ENCODE measurements at places on chromosomes 1 and 21. TPM values are rescaled to one million over a fixed set of nuclear protein-coding genes. Genes with fewer than 3 reads are reported as not detected.

AMPD1 gene
- total RNA-seq: not detected

PTPN14 gene
- 16.5 TPM for total RNA-seq

OR2M3 gene
- total RNA-seq: not detected

MASP2 gene
- not detected for total RNA-seq

OPRD1 gene
- total RNA-seq: not detected

GPR25 gene
- total RNA-seq: not detected

GABRD gene
- not detected for total RNA-seq

RXFP4 gene
- total RNA-seq: not detected

KCNJ9 gene
- not detected for total RNA-seq

TFF3 gene
- total RNA-seq: not detected

ST6GALNAC3 gene
- total RNA-seq: 3.6 TPM

CAPN9 gene
- not detected for total RNA-seq

All from bronchus fibroblast of lung (primary cell).